ENCODE measurements at places on chromosomes 11 and 22.

DNA sequence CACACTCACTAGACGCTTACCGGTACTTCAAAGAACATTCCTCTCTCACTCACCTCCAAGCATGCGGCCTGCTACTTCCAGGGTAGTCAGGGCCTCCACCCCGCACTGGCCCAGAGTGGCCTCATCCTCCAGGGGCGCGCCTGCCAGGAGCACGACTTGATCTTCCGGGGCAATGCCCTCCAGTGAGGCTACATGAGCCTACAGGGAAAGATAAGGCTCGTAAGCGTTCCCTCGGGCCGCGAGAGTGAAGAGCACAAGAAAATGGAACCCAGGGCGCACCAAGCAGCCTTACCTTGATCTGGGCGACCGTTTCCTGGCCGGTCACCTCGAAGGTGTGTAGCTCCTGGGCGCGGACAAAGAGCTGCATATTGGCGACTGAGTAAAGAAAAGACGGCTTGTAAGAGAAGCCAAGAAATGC is 478 bp downstream of the FAU start:
- no peak for DNase-seq

GRCh38 chr11:17481905-17482304 is 5.3 kb upstream of the ABCC8 start:
- no peak for DNase-seq

DNA sequence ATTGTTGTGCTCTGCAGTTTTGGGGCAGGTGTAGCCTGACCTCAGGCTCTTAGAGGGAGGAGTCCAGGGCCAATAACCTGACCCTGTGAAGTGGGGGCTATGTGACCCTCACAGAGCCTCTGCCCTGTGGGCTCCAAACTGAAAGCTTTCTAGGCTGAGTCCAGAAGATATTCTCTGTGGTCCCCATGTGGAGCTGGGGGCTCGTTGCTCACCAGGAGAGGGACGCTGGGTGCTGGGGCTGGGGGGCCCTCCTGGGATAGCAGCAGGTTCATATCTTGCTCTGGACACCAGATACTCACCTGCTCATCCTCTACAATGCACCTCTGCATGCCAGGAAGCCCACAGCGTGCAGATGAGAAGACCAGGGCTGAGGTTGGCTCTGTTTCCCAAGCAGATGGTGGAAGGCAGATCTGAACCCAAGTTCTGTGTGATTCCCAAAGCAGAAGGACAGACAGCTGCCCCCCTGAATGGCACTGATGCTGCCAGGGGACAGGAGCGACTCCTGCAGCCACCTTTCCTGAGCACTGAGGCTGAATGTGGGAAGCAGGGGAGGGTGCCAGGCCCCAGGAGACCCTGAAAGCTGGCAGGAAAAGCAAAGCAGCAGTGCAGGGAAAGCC is 1022.0 kb downstream of the TBC1D22A start:
- DNase-seq, result no peak

DNA sequence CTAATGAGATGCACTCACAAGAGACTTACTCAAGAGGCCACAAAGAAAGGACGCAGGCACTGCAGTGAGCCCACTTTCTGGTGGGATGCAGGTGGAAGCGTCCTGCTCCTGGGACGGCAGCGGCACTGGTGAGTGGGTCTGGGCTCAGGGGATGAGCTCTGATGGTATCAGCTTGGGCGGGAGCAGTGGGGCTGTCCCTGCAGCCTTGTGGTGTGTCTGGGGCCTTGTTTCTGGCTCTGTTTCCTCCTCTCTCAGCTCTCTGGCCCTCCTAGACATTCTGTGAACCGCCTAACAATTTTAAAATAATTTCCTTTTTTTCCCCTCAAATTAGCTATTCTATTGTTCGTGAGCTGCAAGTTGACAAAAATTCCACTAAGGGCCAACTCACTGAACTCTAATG is 8.8 kb upstream of the ST14 start:
- no peak for DNase-seq

DNA sequence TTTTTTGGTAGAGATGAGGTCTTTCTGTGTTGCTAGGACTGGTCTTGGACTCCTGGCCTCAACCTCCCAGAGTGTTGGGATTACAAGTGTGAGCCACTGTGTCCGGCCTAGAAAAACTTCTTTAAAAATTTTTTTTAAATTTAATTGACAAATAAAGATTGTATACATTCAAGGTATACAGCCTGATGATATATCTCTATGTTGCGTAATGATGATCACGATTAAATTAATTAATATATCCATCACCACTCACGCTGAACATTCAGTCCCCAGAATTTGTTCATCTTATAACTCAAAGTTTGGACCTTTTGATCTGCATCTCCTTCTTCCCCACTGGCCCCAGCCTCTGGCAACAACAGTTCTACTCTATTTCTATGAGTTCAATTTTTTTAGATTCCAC is 27.2 kb downstream of the VSTM5 start:
- DNase-seq, result no peak

DNA sequence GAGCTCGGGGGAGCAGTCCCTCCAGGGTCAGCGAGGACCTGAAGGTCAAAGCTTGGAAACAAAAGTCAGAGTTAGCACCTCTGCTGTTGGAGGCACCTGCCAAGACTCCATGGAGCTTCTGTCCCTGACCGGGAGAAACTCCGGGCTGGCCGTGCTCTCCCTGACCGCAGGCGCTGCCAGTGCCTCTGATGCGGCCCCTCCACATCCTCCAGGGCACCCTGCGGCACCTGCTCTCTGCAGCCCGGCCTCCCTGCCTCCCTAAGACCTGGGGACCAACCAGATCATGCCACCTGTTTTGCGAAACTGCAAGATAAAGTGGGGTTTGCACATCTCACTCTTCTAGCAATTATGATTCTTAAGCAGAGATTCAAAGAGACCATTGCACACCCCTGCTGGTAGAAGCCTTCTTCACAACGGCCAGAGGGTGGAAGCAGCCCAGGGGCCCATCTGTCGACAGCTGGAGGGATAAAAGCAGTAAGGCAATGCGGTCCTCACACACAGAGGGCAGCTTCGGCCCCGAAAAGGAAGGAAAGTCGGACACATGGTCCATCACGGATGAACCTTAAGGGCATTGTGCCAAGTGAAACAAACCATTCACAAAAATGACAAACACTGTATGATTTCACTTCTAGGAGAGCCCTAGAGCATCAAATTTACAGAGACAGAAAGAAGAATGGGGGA is 477.1 kb downstream of the BRD1 start:
- DNase-seq, result no peak

GRCh38 chr11:129947474-129947873 is 52.1 kb upstream of the NFRKB start:
- no peak for DNase-seq

DNA sequence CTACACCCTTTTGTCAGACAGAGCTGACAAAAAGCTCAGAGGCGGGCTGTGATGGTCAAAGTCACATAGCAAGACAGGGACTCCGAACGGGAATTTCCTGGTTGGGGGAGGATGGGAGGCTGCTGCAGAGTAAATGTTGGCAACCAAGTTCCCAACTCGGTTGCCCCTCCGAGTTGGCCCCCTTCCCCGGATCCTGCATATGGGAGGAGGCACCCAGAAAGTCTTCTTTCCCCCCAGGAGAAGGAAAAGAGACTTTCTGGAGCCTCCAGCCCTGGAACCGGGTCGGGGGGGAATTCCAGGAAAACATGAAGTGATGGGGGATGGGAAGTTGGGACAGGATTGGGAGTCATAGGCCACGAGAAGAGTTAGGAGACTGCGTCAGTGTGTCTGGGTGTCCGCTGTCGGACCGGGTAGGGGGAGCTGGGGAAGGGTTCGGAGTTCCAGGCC is 614 bp downstream of the SELENOM start:
- DNase-seq, result no peak

DNA sequence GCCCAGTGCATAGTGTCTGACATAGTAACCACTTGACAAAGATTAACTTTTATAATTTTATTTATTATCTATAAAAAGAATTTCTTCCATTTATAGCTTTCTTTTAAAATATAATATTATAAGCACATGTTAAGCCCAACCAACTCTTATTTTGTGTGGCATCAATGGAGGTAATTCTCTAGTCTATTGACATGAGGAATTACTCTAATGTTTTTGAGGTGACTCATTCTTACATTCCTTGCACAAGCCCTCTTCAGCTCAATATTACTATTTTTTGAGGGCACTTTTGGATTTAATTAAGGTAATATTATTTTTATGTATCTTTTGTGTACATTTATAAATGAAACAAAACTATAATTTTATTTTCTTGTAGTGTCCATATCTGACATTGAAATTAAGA is 59.6 kb downstream of the AASDHPPT start:
- DNase-seq, result no peak

DNA sequence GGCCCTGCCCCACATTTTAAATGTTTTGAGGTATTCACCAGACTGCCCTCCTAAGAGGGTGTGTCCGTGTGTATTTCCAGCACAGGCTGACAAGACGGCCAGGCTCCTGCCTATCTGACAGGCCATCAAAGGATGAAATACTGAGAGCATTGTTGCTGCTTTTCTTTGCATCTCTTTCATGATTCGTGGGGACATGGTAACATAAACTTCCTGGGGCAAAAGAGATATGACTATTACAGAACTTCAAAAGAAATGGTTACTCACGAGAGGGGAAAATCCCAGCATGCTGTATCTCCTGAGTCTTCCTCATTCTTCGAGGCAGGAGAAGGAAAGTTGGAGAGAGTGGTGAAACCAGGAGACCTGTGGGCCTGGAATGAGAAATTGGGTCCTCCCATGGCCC is 10.3 kb upstream of the BIK start:
- no peak for DNase-seq

GRCh38 chr11:76197332-76197731 is 9.0 kb downstream of the WNT11 start:
- DNase-seq, result no peak

DNA sequence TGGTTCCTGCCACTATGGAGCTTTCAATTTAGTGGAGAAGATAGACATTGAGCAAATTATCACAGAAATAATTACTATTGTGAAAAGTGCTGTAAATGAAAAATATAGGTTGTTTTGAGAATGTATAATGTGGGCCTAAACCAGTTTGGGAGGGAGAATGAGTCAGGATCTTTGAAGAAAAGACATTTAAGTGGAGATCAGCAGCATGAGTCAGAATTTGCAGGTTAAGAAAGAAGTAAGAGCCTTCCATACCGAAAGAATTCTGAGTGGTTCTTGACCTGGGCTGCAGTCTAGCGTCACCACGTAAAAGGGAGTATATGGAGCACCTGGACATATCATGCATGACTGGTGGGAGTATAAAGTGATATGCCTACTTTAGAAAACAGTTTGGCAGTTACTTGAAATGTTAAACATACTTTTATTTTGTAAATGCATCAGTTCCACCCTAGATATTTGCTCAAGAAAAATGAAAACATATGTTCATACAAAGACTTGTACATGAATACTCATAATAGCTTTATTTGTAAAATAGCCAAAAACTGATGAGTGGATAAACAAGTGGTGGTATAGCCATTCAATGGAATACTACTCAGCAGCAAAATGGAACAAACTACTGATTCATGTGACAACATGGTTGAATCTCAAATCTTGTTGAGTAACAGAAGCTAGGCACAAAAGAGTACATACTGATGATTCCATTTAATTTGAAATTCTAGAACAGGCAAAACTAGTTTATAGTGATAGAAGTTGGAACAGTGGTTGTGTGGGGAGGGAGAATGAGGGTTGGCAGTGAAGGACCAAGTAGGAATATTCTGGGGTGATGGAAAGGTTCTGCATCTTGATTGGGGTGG is 99.2 kb downstream of the STIM1 start:
- no peak for DNase-seq

DNA sequence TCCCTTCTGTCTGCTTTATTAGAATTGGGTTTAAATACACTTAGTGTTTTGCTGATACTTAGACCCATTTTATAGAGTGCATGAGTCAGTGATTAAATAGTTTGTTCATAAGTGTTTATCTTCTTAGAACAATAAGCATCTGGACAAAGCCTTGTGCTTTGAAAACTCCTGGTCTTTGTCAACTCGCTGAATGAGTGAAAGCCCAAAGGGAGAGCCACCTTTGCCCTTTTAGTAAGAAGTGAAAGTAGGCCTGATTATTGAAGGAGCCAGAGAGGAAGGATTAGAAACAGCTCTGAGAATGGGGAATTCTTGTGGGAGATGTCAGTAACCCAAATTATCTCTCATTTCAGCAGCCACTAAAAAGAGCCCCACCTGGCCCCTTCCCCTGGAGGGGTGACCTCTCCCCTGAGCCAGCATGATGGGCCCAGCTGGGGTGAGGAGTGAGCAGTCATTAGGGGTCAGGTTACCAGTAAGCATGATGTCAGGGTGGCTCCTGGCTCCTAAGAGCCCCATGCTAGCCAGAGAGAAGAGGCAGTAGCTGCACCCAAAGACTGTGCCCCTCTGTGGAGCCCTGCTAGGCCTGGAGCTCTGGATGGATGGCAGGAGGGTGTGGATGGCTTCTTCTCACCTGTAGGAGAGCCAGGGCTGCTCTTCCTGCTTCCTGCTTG is 125.1 kb upstream of the E2F8 start:
- no peak for DNase-seq

- DNase-seq, result no peak
Observed at GRCh38 chr11:40130427-40130826, 1329.0 kb downstream of the LRRC4C start.

DNA sequence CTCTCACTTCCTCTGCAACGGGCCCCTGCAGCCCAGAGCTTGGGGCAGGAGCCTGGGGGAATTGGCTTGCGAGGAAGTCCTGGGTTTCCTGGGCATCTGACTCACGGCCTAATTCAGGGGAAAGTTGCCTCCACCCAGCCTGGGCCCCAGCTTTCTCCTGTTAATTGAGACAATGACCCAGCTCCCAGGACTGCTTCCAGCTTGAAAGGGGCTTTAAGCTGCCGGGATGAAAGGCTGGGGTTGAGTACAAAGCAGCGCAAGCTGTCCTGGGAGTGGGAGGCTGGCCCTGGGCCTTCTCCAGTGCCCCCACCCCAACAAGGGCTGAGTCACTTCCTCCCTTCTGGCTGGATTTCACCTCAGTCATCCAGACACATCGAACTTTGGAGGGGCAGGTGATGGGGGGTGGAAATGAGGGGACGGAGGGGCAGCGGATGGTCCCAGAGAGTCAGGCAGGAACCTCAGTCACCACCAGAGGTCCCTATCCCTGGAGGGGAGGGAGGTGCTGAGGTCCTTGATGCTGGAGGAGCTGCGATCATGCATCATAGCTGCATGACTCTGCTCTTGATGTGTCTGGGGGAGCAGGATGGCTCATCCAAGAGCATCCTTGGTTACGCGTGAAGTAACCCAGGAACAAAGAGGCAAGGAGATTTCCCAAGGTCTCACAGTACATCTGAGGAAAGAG is 30.1 kb upstream of the OAF start:
- no peak for DNase-seq

GRCh38 chr11:69576069-69576782 is 64.7 kb upstream of the CCND1 start:
- no peak for DNase-seq

DNA sequence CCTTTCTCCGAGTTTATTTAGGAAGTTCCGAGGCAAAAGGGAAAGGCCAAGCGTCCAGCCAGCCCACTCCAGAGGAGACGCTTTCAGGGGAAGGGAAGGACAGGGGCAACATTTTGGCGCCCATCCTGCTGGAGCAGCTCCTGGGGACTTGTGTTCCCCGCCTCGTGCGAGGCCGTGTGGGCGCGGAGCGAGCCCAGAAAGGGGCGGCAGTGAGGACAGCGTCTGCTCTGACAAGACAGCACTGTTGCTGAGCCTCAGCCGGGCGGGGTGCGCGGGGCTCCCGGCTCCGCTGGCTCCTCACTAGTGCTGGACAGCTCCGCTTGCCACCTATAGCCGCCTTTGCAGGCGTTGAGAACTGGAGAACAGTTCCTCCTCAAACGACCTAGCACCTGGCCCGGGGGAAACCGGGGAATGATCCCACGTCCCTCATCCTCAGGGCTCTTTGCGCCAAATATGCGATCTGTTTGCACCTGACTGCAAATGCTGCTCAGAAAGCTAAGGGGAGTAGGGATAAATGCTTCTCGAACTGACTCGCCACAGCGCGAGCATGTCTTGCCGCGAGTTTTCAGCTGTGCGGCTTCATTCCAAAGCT is 722 bp upstream of the GUCY1A2 start:
- DNase-seq, result no peak
